ENCODE measurements at places on chromosomes 11 and 22. TPM values are rescaled to one million over a fixed set of nuclear protein-coding genes. Genes with fewer than 3 reads are reported as not detected.

- no peak for DNase-seq
These were observed 25.0 kb upstream of the RPS13 start for GRCh38 chr11:17102462-17102861.

GRCh38 chr11:113670149-113670830 lies 35.8 kb downstream of the TMPRSS5 start:
- DNase-seq = no peak

GRCh38 chr11:121180183-121180582 lies 79.1 kb downstream of the TECTA start:
- no peak for DNase-seq

- DNase-seq = no peak
These were observed 12.1 kb downstream of the TAF1D start for GRCh38 chr11:93729129-93729616.

GRCh38 chr11:128525411-128526243 lies 61.7 kb downstream of the ETS1 start:
- DNase-seq = no peak

DNA sequence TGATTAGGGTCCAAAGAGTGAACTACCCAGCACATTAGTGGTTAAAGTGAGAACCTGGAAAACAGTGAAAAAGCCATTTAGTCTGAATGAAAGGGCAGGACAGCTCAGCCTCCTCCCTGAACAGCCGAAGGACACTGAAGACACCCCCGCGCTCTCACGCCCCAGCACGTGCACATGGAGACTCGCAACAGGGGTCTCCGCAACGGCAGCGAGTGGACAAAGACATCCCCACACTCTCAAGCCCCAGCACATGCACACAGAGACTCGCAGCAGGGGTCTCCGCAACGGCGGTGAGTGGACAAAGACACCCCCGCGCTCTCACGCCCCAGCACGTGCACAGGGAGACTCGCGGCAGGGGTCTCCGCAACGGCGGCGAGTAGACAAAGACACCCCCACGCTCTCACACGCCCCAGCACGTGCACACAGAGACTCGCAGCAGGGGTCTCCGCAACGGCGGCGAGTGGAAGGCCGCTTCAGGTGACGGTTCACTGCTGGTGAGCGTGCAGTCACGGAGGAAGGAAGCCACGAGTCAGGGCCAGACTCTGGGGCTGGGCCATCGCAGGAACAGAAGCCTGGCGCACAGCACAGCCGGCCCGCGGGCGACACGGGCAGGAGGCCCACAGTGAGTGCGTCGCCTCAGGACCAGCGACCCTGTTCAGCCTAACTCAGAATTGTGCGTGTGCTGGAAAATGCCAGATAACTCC lies 43.6 kb downstream of the BRD1 start:
- no peak for DNase-seq

DNA sequence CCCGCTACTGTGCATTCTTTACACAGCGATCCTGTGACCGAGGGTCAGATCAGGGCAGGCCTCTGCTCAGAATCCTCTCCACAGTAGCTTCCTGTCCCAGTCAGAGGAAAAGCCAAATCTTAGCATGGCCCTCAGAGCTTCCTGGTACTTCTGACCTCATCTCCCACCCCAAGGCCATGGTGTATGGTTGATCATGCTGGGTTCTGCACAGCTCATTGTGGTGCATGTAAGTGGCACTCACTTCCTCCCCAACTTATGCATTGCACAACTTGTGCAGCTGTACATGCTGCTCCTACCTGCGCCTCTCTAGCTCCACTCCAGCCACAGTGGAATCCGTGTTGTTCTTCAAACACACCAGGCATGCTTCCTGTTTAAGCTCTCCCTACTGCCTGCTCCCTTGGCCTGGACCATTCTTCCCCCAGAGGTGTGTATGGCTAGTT lies 20.3 kb downstream of the BMAL1 start:
- no peak for DNase-seq

- no peak for DNase-seq
These were observed 49.7 kb downstream of the GRIK4 start for GRCh38 chr11:120561286-120561685.

GRCh38 chr11:120203626-120204025 lies 7.2 kb upstream of the OAF start:
- no peak for DNase-seq

DNA sequence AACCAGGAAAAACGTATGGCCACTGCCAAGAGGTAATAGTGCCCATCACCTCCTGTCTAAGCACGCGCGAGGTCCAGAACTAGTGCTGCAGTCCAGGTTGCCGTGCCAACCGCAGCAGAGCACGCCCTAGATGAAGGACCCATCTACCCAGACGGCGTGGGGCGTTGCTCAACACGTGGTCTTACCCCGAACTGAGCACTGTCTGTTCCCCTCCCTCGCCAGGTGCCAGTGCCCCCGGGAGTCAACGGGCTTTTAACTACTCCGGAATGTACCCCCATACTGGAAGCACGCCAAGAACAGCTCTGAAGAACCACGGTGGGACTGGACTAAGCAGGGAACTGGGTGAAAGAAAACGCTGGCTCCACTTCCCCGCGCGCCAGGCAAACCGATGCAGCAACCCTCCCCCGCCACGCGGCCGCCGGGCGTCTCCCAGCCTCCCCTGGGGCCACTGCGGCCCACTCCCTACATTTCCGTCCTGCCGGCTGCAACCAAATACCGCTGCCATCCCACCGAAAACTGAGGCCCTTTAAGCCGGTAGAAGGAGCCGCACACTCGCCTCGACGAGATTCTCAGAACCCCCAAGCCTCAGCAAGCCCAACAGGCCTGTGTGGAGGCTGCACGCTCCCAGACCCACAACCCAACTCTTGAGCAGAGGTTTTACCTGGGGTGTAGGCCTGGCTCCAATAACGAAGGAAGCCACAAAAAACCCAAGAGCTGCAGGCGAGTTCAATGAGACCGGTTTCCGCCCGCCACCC lies at the start of gene HSPA8:
Gene HSPA8 (minus strand): TSS at position 734 of the 755 bp plus-strand sequence. CDS start 812 bp downstream, outside the sequence.
- DNase-seq = peak; percentile 68

DNA sequence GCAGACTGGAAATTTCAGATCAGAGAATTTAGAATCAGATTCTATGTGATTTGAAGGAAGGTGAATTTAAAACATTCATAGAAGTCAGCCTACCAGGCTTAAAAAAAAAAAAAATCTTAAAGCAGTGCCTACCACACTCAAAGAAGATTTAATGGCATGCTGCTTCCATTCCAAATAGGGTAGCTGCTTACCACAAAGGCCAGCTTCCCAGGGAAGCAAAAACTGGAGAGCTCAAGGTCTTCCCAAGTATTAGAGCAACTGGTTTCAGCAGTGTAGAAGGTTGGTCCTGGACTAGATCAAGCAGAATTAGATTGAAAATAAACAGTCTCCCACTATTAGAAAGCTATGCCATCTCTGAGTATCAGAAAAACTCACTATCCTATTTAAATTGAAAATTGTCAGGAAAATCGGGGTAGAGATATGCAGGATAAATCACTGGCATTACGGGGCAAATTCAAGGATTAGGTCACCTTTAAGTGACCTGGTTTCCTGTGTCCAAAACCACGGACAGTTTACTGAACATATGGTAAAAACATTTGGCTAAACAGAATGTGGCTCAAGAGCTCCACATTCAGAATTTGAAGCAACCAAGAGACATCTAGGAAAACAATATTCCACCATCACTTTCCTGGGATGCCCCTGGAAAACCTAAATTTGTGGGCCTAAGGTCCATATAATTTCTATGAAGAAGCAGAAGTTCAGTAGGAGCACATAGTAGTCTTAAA lies 1.3 kb downstream of the C11orf42 start:
- DNase-seq = no peak

- DNase-seq = no peak
These were observed 7.9 kb downstream of the ASPHD2 start for GRCh38 chr22:26436903-26437515.

- peak; percentile 75 for DNase-seq
These were observed 86.3 kb downstream of the SNX19 start for GRCh38 chr11:130829920-130830511.

GRCh38 chr11:114293201-114293711 lies 2.9 kb upstream of the NNMT start:
- DNase-seq = no peak

- no peak for DNase-seq
These were observed 3.8 kb upstream of the TTLL8 start for GRCh38 chr22:50061824-50062355.

DNA sequence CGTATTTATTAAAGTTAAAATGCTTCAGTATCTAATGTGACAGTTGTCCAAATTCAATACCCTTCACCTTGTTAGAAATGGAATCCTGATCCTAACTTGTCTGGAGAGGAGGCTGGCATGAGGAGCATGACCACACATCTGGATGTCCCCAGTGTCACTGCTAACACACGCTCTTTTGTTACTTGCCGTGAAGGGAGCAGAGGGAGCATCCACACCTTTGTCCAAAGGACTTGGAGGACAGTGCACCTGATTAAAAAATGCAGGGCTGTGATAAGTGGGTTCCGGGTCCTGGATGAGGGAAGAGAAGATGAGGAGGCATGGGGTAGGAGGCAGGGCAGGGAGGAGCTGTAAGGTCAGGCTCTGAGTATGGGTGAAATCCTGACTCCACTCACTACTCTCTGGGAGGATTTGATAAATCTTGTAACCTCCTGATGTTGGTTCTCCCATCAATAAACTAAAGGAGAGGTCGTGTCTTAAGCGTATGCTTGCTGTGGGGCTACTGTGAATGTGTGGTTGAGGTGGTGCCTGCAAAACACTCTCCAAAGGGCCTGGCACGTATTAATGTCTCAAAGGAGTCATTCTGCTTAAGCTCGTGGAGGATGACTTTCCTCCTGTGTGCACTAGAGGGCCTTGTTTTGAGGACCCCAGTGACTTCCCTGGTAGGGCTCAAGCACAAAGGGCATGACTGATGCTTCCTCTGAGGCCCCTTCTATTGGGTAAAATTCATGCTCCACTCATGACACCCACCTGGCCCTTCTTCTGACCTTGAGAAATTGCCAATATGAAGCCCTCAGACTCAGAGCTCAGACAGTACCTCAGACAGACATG lies 16.8 kb upstream of the IGLL5 start:
- no peak for DNase-seq

GRCh38 chr11:35216962-35217678 lies 78.1 kb downstream of the CD44 start:
- no peak for DNase-seq

- no peak for DNase-seq
These were observed 133.4 kb downstream of the SPON1 start for GRCh38 chr11:14095882-14096281.

DNA sequence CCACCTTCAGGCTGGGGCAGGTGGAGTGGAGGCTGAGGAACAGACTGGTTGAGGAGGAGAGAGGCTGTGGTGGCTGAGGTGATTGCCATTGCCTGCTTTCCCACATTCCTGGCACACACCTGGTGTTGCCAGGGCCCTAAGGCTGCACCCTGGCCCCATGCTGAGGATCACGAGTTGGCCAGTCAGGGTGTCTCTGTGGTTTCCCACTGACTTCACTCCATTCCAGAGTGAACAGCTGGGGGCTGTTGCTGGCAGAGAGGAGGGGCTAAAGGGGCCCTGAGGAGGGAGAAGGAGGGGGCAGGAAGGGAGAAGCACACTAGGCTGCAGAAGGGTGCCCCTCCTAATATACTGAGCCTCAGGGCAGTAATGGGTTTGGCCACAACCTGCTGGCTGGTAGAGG lies 1.8 kb downstream of the TMEM86A start:
- DNase-seq = no peak

- no peak for DNase-seq
These were observed 128.7 kb downstream of the TRIM44 start for GRCh38 chr11:35791088-35791958.

The ARHGEF12 gene
- total RNA-seq = 79.3 TPM

The CDC42BPG gene
- total RNA-seq = not detected

The OR51B5 gene
- total RNA-seq = 0.80 TPM

The ASRGL1 gene
- 3.2 TPM for total RNA-seq

The LRRC55 gene
- not detected for total RNA-seq

The CYB5R2 gene
- 0.83 TPM for total RNA-seq

Measured in heart left ventricle (tissue), 16 donors.